ENCODE measurements at places on chromosomes 11 and 22. TPM values are rescaled to one million over a fixed set of nuclear protein-coding genes. Genes with fewer than 3 reads are reported as not detected.

Gene NXPE4
- not detected for total RNA-seq

Gene TYR
- not detected for total RNA-seq

Gene BAIAP2L2
- total RNA-seq, result 3.4 TPM

Gene CHRM1
- not detected for total RNA-seq

Gene TRIM51
- total RNA-seq, result not detected

Gene LINC01488
- total RNA-seq, result not detected

All from placental pericyte (primary cell).